ENCODE measurements at places on chromosomes 13 and 19.

DNA sequence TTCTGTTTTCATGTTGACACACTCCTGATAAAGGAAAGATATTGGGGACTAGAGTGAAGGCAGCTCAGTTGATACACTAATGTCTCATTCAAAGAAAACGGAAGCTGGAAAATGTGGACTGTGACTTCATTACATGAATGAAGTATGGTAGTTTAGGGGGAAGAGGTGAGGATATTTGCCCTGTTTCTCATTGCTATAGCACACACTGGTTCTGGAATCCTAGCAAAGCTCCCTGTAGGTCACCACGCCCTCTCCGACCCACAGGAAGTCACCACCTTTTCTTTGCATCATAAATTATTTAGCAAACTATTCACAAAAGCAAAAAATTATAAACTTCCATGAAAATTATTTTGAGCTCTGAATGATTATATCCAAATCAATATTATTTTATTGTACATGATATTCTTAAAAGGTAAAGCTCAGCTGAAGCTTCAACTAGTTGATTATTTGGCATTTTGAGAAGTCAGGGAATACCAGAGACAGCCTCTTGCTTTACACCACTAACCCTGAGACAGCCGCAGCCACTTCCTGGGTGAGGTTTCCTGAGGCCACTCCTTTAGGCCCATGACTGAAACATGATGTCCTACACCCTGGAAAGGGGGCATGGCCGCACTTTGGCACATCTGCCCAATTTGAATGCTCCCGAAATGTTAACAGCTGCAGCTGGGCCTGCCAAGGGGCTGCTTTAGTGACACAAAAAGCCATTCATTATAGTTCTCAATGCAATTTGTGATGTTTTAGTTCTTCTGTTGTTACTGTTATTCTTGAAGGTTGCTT lies 50.0 kb upstream of the WDFY2 start:
- peak; percentile 28 for DNase-seq

- DNase-seq, result peak; percentile 74
Measured at GRCh38 chr19:1513499-1514294, 878 bp upstream of the ADAMTSL5 start.

GRCh38 chr13:76314495-76314894 lies 571.7 kb downstream of the KCTD12 start:
- no peak for DNase-seq

DNA sequence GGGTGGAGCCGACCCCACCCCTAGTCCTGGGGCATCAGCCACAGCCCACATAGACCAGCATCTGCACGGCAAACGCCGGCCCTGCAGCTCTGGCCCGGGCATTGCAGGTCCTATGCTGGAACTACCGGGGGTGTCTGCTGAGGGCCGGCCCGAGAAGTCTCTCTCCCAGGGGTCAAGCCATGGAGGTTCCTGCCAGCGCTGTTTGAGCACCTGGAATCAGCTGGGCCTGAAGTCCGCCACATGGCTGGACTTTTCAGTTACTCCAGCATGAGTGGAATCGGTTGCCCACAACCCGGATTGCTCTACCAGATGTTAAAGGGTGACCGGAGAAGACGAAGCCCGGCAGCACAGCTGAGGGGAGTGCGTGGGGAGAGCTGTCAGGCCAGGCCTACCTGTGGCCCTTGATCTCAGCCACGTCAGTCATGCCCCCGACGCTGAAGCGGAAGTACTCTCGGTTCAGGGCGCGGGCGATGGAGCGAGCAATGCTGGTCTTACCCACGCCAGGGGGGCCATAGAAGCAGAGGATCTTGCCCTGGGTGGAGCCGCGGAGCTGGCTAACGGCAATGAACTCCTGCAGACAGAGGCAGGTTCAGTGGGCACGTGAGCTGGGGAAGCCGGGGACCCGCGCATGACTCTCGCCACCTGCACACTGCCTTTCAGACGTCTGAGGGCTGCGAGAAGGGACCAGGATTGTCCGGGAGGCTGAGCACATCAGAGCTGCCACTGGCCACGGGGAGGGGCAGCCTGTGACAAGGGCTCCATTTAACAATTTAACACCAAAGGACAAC lies 8.7 kb downstream of the RPL36 start:
- DNase-seq, result no peak

DNA sequence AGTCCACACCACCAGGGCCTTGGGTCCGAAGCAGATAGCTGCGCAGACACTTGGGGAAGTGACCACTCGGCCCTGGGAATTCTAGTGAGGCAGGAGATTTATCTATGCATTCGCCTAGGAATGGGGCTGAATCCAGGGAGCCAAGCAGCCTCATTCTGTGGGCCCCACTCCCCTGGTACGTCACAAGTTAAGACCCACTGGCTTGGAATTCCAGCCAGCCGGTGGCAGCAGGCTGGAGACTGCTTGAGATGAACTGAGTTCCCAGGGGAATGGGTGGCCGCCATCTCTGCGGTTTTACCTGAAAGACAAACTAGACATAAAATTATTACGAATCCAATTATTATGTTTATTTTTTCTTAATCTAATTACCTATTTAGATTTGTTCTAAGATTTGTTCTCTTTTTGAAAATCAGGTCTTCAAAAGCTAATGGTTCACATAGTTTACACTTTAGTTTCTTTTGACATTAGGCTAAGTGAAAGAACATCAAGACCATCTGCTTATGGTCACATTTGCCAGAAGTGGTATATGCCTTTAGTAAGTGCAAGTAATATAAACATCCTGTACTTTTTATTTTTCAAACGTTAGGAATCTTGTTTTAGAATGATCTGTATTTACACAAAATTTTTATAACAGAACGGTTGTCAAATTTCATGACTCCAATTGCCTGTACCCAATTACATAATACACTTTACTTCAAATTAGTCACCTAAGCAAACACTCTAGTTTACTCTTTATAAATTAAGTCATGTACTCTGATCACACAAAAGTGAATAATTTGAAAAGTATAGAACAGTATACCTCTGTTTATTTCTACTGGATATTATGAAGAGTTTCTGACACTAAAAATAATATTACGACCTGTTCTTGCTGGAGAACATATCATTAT lies 74.4 kb downstream of the SLITRK6 start:
- DNase-seq, result no peak

Measured in activated T-cell treated with anti-CD3 and anti-CD28 coated beads, Interleukin-2, amount 50 U/mL, for 1 hour (primary cell).